Keratinocyte (primary cell): ENCODE measurements at places on chromosomes 2 and 18. TPM values are rescaled to one million over a fixed set of nuclear protein-coding genes. Genes with fewer than 3 reads are reported as not detected.

CDCA7 gene
- 7.6 to 30.9 TPM (median 30.1 TPM) in 3 replicates for polyA plus RNA-seq

ALLC gene
- polyA plus RNA-seq: not detected in 3 replicates

PRKAG3 gene
- polyA plus RNA-seq: not detected in 3 replicates

LYPD1 gene
- 0.02 to 0.03 TPM (median 0.03 TPM) in 3 replicates for polyA plus RNA-seq

ATG9A gene
- 54.2 to 60.6 TPM (median 58.8 TPM) in 3 replicates for polyA plus RNA-seq

WNT10A gene
- polyA plus RNA-seq: 0.78 to 6.6 TPM (median 2.1 TPM) in 3 replicates

ZSWIM2 gene
- not detected in 3 replicates for polyA plus RNA-seq

HOXD12 gene
- not detected in 3 replicates for polyA plus RNA-seq

ASB18 gene
- not detected in 3 replicates for polyA plus RNA-seq

GNLY gene
- not detected in 3 replicates for polyA plus RNA-seq

RAPH1 gene
- polyA plus RNA-seq: 1.7 to 3.0 TPM (median 2.9 TPM) in 3 replicates

OSBPL1A gene
- polyA plus RNA-seq: 16.0 to 26.2 TPM (median 17.7 TPM) in 3 replicates

CKAP2L gene
- 1.2 to 10.9 TPM (median 9.3 TPM) in 3 replicates for polyA plus RNA-seq

DNAJC5G gene
- not detected in 3 replicates for polyA plus RNA-seq

GTF2A1L gene
- polyA plus RNA-seq: not detected in 3 replicates

CAB39 gene
- 77.1 to 120 TPM (median 77.7 TPM) in 3 replicates for polyA plus RNA-seq

ATP6V1B1 gene
- 0.13 TPM in 1 of 3 replicates, not detected in the others for polyA plus RNA-seq

GLS gene
- 70.9 to 130 TPM (median 98.4 TPM) in 3 replicates for polyA plus RNA-seq

LOXHD1 gene
- not detected in 3 replicates for polyA plus RNA-seq

GALNT13 gene
- 0.03 TPM in 1 of 3 replicates, not detected in the others for polyA plus RNA-seq

ATP6V1C2 gene
- 0.31 to 0.55 TPM (median 0.49 TPM) in 3 replicates for polyA plus RNA-seq

GALNT14 gene
- polyA plus RNA-seq: 27.4 to 40.5 TPM (median 34.0 TPM) in 3 replicates

ZNF385B gene
- 0.05 to 0.17 TPM (median 0.15 TPM) in 3 replicates for polyA plus RNA-seq
